ENCODE measurements at places on chromosomes 3 and 15. TPM values are rescaled to one million over a fixed set of nuclear protein-coding genes. Genes with fewer than 3 reads are reported as not detected.

DNA sequence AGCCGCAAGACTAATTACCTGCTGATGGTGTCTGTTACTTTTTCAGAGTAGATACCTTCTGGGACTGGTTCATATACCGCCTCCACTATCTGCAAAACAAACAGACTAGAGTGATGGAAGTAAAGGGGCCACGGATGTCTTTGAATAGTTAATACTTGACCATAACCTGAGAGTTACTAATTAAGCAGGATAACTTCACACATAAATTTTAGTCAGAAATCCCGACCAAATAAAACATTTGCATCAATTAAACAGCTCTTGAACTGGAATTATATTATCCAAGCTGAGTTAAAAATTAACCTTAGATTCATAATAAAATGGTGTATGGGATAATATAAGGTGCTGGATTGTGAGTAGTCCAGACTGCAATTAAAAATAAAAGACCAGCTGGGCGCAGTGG, 167.7 kb downstream of the NEK10 start:
- peak; percentile 18 for DNase-seq

- DNase-seq: no peak
Measured at GRCh38 chr15:97576929-97577645, 383.4 kb upstream of the ARRDC4 start.

DNA sequence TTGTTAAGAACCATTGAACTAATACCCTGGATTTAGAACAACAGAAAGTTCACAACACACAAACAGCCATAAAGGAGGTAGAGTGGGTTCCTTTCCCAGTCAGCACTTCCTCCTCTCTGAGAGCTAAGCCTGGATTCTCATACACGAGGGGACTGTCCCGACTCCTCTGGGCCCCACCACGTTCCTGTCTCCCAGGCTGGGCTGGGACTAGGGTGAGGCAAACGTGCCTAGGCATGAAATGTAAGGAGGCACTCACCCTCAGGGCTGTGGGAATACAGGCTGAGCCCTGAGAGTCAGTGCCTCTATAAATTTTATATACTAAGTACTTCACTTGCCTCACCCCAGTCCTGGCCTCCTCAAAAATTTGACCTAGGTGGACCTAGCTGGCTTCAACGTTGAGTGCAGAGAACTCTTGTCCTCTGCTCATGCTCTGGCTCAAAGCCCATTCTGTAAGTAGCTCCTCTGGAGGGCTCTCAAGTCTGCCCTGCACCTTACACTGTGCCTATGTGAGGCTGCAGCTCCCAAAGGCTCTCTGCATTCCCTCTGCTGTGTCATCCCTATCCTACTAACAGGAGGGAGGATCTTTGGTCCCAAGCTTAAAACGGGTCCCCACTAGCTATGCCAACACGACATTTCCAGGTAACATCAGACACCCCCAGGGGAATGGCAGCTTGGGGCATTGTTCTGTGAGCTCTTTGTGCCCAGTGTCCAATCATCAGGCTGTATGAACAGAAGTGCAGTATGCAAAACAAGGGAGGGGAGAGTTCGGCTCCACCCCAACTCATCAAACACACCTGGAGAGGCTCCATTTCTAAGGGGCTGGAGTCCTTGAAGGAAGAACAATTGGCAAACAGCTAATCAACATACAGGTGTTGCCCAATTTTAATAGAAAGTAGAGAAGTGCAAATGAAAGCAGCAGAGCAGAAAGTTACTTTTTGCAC, 233.2 kb downstream of the RPLP1 start:
- DNase-seq: no peak

DNA sequence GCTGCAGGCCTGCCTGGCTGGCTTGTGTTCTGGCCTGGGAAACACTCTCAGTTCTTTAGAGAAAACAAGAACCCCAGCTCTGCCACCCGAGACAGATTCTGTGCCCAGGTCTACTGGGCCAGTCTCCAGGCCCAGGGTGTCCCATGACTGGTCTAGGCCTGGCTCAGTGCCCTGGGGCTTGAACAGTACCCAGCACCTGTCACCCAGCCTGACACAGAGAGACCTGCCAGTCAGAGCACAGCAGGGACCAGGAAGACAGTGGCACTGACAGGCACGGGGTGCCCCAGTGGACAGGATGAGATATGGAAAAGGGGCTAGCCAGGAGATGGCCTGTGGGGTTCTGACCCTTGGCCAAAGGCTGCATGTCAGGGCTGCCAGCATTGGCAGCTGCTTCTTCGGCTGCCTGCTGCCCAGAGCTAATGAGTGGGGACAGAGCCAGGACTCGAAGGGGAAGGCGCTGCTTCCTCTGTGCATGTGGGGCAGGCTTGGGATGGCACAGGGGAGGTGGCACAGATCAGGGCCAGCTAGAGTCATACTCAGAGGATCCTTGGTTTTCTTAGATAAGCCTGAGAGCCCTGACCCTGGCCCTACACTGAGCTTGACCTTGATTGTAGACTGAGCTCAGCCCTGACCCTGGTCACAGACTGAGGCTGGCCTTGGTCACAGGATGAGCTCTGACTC, 15.1 kb downstream of the CCDC33 start:
- no peak for DNase-seq

DNA sequence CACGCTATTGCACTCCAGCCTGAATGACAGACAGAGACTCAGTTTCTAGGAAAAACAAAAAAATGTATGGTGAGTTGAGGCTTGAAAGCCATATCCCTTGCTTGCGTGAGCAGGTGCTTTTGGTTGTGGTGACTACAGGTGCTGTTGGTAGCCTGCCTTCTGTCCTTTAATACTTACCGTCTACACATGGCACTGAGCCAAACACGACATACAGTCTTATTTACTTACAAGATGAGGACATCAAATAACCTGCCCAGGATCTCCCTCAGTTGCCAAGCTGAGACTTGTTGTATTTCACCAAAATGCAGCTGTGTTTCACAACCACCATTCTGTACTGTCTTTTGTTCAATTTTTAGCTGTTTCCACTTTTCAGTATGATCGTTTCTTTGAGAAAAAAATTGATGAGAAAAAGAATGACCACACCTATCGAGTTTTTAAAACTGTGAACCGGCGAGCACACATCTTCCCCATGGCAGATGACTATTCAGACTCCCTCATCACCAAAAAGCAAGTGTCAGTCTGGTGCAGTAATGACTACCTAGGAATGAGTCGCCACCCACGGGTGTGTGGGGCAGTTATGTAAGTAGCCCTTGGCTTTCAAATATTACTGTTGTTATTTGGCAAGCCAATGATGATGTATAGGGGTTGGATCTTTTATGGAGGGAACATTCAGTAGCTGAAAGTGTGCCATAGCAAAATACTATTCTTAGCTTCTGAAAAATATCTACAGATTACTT, 6.5 kb downstream of the ALAS1 start:
- no peak for DNase-seq

The CLRN1 gene
- not detected for total RNA-seq

Measured in epithelial cell of proximal tubule (primary cell).